Germinal center (tissue), 1 donor: ENCODE measurements at places on chromosomes 1 and 21.

- DNase-seq = no peak
Measured at GRCh38 chr1:183756326-183756725, 48.6 kb upstream of the RGL1 start.

DNA sequence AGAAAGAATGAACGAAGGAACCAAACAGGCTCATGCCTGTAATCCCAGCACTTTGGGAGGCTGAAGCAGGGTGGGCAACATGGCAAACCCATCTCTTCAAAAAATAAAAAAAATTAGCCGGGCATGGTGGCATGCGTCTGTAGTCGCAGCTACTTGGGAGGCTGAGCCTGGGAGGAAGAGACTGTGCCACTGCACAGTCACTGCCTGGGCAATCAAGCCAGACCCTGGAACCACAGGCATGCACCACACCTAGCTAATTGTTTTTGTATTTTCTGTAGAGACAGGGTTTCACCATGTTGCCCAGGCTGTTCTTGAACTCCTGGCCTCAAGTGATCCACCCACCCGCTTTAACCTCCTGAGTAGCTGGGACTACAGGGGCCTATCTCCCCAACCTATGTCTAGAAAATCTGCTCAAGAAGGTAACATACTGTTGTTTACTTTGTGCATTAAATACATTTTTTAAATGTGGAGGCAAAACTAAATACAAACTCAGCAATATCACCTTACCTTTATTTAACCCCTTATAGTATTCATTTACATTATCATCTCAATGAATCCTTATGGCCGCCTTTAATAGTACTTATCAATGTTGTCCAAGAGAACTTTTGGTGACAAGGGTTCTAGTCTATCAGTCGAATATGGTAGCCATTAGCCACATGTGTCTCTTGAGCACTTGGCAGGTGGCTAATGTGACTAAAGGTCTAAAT, 2.7 kb downstream of the KHDC4 start:
- no peak for DNase-seq

DNA sequence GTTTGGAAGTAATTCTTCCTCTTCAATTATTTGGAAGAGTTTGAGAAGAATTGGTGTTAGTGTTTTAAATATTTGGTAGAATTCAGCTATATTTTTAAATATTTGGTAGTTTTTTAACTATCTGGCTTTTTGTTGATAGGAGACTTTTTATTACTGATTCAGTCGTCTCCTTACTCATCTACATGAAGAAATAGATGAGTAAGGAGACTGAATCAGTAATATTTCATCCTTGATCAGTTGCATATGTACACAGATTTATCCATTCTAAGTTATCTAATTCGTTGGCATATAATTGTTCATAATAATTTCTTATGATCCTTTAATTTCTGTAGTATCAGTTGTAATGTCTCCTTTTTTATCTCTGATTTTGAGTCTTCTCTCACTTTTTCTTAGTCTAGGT, 224.1 kb downstream of the GPR52 start:
- DNase-seq = no peak

DNA sequence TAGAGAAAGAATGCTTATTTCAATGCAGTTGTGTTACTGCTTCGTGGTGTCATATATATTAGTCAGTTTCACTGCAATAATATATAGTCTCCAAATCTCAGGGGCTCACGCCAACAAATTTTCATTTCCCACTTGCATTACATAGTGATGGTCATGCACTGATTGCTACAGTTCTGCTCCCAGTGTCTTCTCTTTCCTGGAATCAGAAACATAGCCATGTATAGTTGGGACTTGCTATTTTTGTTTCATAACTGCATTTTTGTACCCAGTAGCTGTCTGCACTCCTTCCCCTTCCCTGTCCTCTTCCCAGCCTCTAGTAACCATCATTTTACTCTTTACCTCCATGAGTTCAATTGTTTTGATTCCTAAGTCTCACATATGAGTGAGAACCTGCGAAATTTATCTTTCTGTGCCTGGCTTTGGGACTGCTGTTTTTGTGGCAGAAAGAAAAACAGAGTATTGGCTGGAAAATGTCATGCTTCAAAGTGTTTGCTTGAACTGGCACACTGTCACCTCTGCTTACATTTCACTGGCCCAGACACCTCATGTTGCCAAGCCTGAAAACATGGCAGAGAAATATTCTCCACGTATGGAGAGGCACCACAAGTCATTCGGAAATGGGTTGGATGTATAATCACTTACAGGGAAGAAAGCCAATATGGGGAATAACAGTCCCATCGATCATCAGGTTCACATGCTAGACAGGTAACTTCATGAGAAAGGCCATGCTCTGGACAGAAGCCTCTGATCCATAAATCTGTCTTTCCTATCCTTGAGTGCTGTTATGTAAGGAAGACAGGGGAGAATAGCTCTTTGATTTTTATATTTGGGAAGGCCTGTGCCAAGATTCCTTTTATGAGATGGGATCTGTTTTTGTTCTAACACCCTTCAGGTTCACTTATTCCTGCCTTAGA, 60.4 kb upstream of the BACH1 start:
- no peak for DNase-seq

GRCh38 chr1:185823467-185823866, 89.3 kb downstream of the HMCN1 start:
- DNase-seq = no peak

- no peak for DNase-seq
Measured at GRCh38 chr1:49098866-49099265, 322.2 kb upstream of the BEND5 start.

DNA sequence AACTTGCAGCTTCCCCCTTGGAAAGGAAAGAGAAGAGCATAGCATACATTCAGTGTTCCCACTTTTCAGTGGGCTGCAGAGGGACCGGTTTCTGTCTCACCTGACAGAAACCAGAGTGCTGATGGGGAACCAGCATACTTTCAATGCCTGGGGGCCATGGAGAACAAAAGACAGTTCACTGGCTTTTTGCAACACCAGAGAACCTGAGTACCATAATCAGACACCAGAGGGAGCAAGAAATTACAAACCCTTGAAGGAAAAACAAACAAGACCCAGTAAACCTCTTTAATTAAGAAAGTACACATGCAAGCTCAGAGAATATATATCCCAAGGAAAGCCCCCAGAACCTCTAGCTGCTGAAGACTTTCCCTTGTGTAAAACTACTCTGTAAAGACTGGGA, 51.1 kb downstream of the CSMD2 start:
- DNase-seq = peak; percentile 61

DNA sequence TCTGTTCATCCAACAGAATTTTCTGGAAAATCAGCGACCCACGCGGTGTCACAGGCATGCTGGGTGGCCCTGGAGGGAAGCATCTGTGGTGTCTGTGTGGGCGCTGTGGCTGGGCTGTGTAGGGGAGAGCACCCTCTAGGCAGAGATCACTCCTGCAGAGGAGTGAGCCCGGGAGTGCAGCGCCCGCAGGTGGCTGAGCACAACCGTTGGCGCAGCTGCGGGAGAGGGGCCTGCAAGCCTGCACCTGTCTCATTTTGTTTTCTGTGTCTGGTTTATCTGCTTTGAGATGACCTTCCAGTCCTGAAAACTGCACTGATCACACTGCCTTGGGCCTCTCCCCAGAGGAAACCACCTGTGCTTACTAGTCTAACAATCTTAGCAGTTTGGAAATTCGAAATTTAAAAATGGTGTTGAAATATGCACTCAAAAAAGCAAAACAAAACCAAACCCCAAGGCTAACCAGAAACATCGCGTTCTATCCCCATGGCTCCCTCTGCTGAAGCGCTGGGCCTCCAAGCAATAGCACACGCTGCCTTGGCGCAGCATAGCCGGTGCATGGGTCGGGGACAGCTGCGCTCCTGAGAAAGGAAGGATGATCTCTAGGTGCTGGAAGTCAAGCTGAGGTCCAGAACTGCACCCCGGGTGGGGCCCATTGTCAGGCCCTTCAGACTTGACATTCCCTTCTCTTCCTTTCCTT, 4.8 kb downstream of the FAM3B start:
- peak; percentile 33 for DNase-seq

GRCh38 chr1:109796484-109797302, 33.0 kb upstream of the EPS8L3 start:
- DNase-seq = no peak

- DNase-seq = no peak
Measured at GRCh38 chr1:30049748-30050296, 673.6 kb downstream of the MATN1 start.

DNA sequence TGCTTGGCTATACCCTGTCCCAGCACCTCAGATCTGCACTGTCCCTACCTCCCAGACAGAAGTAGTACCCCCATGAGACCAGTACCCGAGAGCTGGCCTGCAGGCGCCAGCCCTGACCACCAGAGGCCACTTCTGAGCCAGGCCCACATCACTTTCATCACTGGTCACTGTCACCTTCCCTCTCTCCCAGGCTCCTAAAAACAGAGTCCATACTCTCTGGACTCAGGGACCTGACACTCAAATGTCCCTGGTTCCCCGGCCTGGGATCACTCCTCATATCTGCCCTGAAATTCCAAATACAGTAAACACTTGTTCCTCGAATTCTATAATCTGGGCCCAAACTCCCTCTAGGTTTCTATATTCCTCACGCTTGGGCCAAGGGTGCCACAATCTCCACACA, 18.7 kb downstream of the TMEM53 start:
- DNase-seq = no peak

- DNase-seq = no peak
Measured at GRCh38 chr1:156505679-156506298, 5.2 kb upstream of the MEF2D start.

DNA sequence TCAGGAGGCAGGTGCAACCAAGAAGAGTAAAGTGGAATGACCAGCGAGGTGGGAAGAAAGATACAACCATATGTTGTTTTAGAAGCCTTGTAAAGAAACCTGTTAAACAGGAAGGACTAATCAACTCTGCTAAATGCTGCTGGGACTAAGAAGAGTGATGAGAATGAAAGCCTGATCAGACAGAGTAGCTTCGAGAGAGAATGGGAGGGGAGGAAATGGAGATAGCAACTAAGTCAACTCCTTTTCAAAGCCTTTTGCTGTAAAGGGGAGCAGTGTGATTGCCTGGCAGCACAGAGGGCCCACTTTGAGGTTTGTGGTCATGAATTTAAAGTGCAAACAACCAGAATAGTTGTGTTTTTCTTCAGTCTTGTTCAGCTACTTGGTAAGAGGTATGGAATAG, 31.4 kb downstream of the SLC30A7 start:
- DNase-seq = no peak

GRCh38 chr1:184461321-184461720, 74.5 kb downstream of the C1orf21 start:
- no peak for DNase-seq

DNA sequence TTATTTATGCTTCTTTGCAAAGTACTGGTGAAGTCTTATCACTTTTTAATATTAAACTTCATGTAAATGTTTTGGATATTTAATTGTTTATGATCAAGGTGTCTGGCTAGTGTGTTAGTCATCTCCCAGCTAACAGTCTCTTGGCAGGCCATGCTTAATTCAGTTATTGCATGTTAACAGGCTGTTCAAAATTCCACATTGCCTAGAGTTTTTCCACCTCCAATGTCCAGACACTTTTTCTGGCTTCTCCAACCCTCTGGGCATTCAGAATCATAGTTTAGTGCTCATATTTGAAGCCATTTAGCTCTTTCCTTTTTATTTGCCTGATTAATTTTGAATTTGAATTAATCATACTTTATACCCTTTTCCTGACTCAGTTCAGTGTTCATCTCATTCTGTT, 69.2 kb downstream of the OLFML2B start:
- DNase-seq = no peak

DNA sequence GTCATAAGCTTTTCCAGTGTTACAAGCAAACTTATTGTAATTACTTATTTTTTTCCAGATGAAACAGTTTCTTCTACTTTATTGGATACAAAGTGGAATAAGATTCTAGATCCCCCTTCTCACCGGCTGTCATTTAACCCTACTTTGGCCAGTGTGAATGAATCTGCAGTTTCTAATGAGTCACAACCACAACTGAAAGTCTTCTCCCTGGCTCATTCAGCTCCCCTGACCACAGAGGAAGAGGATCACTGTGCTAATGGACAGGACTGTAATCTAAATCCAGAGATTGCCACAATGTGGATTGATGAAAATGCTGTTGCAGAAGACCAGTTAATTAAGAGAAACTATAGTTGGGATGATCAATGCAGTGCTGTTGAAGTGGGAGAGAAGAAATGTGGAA, 95.5 kb downstream of the ZFYVE9 start:
- DNase-seq = no peak

GRCh38 chr1:212368073-212368484, 46.6 kb downstream of the PACC1 start:
- DNase-seq = peak; percentile 63

- DNase-seq = no peak
Measured at GRCh38 chr1:230124186-230125128, 57.4 kb downstream of the GALNT2 start.

DNA sequence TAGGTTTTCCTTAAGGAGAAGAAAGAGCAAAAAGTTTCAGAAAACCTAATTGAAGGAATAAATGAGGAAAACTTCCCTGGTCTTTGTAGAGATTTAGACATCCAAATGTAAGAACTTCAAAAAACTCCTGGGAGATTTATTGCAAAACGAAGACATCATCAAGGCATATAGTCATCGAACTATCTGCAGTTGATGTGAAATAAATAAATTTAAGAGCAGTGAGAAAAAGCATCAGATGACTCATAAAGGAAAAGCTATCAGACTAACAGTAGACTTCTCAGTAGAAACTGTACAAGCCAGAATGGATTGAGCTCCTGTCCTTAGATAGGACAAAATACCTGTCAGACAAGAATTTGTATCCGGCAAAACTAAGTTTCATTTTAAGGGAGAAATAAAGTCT, 569.4 kb upstream of the ADAMTS5 start:
- DNase-seq = no peak

DNA sequence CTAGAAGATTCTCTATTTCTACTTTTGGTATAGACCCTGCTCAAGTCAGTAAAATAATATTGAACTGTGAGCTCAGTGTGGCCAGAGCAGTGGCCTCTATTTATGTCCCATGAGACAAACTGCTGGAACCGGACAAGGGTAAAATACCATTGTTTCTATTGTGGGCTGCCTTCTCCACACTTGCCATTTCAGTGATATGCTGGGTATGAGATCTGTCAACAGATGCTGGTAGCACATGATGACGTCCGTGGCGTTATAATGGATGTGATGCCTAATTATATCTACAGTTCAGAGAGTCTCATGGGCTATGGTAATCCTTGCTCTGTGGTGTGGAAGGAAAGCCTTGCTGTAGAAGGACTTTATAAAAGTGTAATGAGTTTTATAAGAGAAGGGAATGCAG, 2.4 kb downstream of the ACTN2 start:
- no peak for DNase-seq

DNA sequence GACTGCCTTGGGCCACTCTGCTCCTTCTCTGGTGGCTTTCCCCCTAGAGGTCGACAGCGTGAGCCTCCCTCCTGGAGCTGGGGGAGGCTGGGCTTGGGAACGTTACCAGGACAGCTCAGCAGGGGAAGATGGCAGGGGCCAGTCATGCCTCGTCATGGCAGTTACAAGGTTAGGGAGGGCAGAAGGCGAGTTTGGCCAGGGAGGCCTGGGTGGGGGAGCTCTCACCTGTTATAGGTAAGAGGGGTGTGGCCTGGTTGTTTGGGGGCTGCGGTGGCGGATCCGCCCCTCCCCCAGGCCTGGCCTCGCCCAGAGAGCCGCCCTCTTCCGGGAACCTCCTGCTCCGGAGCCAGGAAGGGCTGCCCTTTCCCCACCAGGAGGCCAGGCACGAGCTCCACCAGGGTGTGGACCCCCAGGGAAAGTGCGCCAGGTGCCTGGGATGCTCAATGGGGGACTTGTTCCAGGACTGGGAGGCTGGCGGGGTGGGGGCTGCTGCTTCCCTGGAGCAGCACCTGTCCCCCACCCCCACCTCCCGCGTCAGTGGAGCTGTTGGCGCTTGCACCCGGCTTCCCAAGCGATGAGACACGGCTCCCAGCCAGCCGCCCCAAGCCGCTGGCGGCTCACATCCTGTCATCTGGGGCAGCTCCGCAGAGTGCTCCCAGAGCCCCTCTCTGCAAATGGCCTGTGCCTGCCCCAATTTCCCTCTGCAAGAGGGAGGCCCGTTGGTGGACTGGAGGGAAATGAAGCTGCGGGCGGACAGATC, 23.6 kb upstream of the PKP1 start:
- no peak for DNase-seq
